Activated CD8-positive, alpha-beta T cell treated with anti-CD3 and anti-CD28 coated beads for 36 hours (primary cell): ENCODE measurements at places on chromosomes 4 and X. TPM values are rescaled to one million over a fixed set of nuclear protein-coding genes. Genes with fewer than 3 reads are reported as not detected.

GRCh38 chr4:22462688-22463087 is 53.2 kb downstream of the ADGRA3 start:
- peaks cover 10% of the 10 kb centered on the region for H3K36me3 ChIP-seq
- no peak overlapping the region for H3K4me3 ChIP-seq
- H3K27me3 ChIP-seq, result no peaks in the 10 kb centered on the region
- H3K27ac ChIP-seq, result no peak overlapping the region
- DNase-seq, result no peak
- peaks cover 6% of the 10 kb centered on the region for H3K4me1 ChIP-seq

GRCh38 chrX:16920075-16920474 is 26.4 kb upstream of the REPS2 start:
- no peaks in the 10 kb centered on the region for H3K36me3 ChIP-seq
- H3K4me1 ChIP-seq, result no peaks in the 10 kb centered on the region
- no peak overlapping the region for H3K4me3 ChIP-seq
- no peaks in the 10 kb centered on the region for H3K27me3 ChIP-seq
- no peak overlapping the region for H3K27ac ChIP-seq

The MAOB gene
- not detected for total RNA-seq

DNA sequence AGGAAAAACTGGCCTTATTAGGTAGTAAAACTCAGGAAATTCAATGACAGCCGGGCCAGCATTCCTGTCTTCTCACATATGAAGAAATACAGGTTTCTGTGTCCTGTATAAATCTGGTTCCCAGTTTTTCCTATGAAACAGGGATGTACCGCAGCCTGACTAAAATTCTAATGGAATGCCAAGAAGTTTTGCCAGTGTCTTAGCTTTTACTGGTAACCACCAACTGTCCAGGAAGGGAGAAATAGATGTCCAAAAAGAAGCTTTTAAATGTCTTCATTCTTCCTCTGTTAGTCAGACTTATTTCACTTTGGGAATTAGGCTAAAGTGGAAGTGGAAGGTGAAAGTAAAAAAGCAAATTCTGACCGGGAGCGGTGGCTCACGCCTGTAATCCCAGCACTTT is 108.0 kb upstream of the TBL1X start:
- no peak for DNase-seq
- H3K4me3 ChIP-seq, result no peak overlapping the region
- no peaks in the 10 kb centered on the region for H3K27me3 ChIP-seq
- H3K4me1 ChIP-seq, result peaks cover 25% of the 10 kb centered on the region

GRCh38 chrX:4971646-4972045 is 1257.0 kb downstream of the NLGN4X start:
- no peaks in the 10 kb centered on the region for H3K4me1 ChIP-seq
- no peaks in the 10 kb centered on the region for H3K27me3 ChIP-seq
- DNase-seq, result no peak
- H3K4me3 ChIP-seq, result no peak overlapping the region
- no peaks in the 10 kb centered on the region for H3K36me3 ChIP-seq

DNA sequence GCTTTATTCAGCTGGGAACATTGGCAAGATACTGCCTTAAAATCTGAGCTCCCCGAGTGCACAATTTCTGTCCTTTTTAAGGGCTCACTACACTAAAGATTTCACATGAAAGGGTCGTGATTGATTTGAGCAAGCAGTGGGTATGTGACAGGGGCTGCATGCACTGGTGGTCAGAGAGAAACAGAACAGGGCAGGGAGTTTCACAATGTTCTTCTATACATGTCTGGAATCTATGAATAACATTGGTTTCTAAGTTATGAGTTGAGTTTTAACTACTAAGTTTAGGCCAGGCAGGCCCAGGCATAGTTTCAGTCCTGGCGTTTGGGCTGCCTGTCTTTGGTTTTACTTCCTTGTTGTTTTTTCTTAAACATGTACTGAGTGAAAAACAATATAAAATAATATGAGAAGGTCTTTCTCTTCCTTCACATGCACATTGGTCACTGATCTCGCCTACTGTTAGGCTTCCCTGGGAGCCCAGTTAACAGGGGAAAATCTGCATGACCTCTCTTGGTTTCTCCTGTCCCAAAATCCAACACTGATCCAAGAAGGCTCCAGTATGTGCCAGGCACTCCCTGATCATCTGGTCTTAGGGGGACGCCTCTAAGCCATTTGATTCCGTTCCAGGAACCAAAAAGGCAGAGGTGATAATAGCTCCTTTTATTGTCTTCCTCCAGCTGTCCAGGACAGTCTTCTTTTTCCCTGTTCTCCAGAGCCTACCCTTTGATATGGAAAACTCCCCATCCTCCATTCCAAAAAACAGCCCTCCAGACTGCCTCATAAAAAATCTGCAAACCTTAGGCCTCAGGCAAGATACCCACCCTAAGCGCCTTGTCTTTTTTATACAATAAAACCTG is at the start of gene UGT2B17:
Gene UGT2B17 (minus strand): TSS at position 51 of the 854 bp plus-strand sequence. CDS start 7,838 bp downstream, outside the sequence.
- H3K4me1 ChIP-seq, result no peaks in the 10 kb centered on the region
- H3K4me3 ChIP-seq, result no peak within 1 kb of the TSS
- peaks cover 1% of the 10 kb centered on the region for H3K27me3 ChIP-seq
- no peak within 1 kb of the TSS for H3K27ac ChIP-seq
- no peaks in the 10 kb centered on the region for H3K36me3 ChIP-seq
- DNase-seq, result no peak

DNA sequence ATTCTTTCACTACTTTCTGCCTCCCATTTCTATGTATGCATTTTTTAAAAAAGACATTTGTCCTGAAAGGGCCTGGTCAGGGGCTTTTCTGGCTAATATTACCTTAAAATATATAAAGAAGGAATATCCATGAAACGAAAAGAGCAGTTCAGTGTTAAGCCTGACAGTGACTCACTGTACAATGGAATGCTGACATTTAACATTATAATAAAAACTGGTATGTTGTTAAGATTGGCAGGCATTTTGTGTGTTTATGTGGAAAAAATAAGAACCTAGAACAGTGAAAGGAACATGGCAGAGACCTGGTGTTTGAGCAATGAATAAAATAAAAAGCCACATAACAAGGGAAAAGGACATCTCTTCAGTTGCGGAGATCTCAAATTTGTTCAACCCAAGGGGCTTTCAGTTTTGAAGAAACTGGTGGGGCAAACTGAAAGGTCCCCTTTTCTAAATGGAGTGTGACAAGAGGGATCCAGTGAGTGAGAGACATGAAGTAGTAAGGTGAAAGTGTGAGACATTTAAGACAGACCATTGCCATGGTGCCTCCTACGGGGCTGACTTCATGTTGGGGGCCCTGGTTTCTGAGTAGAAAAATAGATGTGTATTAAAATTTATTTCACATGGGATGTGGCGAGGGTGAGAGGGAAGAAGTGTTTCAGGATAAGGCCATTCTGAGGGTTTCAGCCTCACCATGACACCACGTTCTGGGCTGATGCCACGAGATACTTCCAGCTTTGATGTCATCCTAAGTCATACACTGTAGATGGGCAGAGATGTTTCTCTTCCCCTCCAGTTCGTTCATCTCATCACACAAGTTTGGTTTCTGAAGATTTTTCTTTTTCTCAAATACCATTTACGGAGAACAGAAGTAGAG is 324.9 kb downstream of the PPP3CA start:
- peak overlapping the region; percentile 24 for H3K27ac ChIP-seq
- DNase-seq, result peak; percentile 42
- H3K36me3 ChIP-seq, result peaks cover 14% of the 10 kb centered on the region
- peaks cover 46% of the 10 kb centered on the region for H3K4me1 ChIP-seq
- no peak overlapping the region for H3K4me3 ChIP-seq
- no peaks in the 10 kb centered on the region for H3K27me3 ChIP-seq

GRCh38 chrX:104370089-104370488 is 115.4 kb upstream of the ESX1 start:
- no peak for DNase-seq
- peaks cover 2% of the 10 kb centered on the region for H3K27me3 ChIP-seq
- no peaks in the 10 kb centered on the region for H3K36me3 ChIP-seq
- H3K27ac ChIP-seq, result no peak overlapping the region

GRCh38 chrX:125627676-125628075 is 308.0 kb downstream of the TEX13C start:
- no peak overlapping the region for H3K4me3 ChIP-seq
- DNase-seq, result no peak
- H3K27ac ChIP-seq, result no peak overlapping the region
- H3K4me1 ChIP-seq, result no peaks in the 10 kb centered on the region
- H3K36me3 ChIP-seq, result no peaks in the 10 kb centered on the region
- H3K27me3 ChIP-seq, result no peaks in the 10 kb centered on the region

The MAGEA4 gene
- total RNA-seq, result not detected

GRCh38 chrX:114077773-114078172 is 506.1 kb upstream of the HTR2C start:
- no peaks in the 10 kb centered on the region for H3K36me3 ChIP-seq
- no peak overlapping the region for H3K27ac ChIP-seq
- H3K4me1 ChIP-seq, result no peaks in the 10 kb centered on the region

DNA sequence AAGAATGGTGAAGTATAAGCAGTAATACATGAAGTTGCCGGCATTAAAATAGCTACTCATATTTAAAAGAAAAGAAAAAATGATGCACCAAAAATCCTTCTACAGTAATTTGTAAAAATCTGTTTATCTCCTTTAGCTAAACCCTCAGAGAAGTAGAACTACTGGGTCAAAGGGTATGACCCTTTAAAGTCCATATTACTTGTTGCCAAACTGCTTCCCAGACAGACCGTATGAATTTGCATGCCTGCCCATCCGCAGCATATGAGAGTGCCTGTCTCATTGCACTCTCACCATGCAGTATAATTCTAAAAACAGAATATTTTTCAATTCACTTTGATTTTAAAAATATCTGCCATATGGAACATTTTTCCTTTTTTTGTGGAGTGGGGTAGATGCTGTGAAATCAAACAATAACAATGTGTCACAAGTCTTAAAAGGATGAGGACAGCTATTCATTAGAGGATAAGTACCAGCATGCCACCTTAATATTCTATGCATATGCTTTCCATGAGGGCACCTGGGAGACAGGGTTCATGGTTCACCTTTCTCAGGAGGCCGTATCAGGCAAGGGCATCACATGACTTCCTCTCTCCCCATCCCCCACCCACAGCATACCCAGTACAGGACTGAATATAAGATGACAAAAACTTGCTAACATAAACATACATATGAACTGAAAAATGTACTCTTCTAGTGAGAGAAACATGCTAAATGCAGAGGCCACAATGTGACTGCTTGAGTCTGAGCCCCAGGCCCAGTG is 17.8 kb downstream of the ZDHHC9 start:
- H3K4me3 ChIP-seq, result no peak overlapping the region
- H3K4me1 ChIP-seq, result peaks cover 13% of the 10 kb centered on the region
- peaks cover 12% of the 10 kb centered on the region for H3K36me3 ChIP-seq
- no peak overlapping the region for H3K27ac ChIP-seq

GRCh38 chrX:20369468-20369867 is 102.8 kb upstream of the RPS6KA3 start:
- H3K4me1 ChIP-seq, result peaks cover 6% of the 10 kb centered on the region
- H3K4me3 ChIP-seq, result no peak overlapping the region
- DNase-seq, result no peak
- H3K27ac ChIP-seq, result no peak overlapping the region
- H3K27me3 ChIP-seq, result no peaks in the 10 kb centered on the region
- H3K36me3 ChIP-seq, result no peaks in the 10 kb centered on the region

The ARMCX4 gene
- total RNA-seq, result 4.8 TPM

GRCh38 chr4:58070726-58071125 is 960.5 kb upstream of the IGFBP7 start:
- no peaks in the 10 kb centered on the region for H3K27me3 ChIP-seq
- no peak overlapping the region for H3K4me3 ChIP-seq
- DNase-seq, result no peak

- peaks cover 13% of the 10 kb centered on the region for H3K4me1 ChIP-seq
- peak overlapping the region; percentile 57 for H3K27ac ChIP-seq
- no peaks in the 10 kb centered on the region for H3K36me3 ChIP-seq
- H3K27me3 ChIP-seq, result peaks cover 5% of the 10 kb centered on the region
Measured at GRCh38 chrX:149198980-149199732, 305.9 kb downstream of the IDS start.

- no peak overlapping the region for H3K27ac ChIP-seq
- H3K4me1 ChIP-seq, result no peaks in the 10 kb centered on the region
- H3K36me3 ChIP-seq, result no peaks in the 10 kb centered on the region
- no peak overlapping the region for H3K4me3 ChIP-seq
- DNase-seq, result no peak
- H3K27me3 ChIP-seq, result no peaks in the 10 kb centered on the region
Measured at GRCh38 chrX:68916891-68917290, 88.1 kb downstream of the EFNB1 start.

DNA sequence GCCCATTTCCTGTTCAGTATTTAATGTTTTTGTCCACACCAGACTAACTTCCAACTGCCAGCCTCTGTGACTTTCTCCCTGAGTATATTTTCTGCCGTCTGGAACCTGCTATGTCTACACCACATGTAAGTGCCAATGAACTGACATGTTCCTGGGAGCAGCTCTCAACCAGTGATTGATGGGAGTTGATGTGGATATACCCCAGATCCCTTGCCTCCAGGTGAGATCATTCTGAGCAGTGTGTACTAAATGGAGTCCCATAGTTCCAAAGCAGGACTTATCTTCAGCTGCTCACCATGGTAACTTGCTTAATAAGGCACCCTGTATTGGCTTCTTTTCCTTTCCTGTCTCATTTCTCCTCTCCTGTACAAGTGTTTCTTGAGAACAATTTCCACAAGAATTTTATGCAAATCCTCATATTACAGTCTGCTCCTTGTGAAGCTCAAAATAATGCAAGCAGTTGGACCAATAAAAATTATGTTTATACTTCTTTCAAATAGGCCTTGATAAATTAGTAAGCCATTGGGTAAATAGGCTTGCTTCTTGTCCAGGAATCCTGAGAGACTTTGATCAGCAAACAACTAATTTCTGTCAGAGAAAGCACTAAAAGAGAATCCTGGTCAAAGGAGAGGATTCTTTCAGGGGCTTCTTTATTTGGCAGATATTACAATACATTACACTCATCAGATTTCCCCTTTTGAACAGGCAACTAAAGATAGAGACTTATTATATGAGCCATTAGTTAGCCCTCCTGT is 911.7 kb upstream of the NDST4 start:
- H3K4me1 ChIP-seq, result no peaks in the 10 kb centered on the region
- no peak overlapping the region for H3K27ac ChIP-seq
- DNase-seq, result no peak
- no peaks in the 10 kb centered on the region for H3K36me3 ChIP-seq
- H3K4me3 ChIP-seq, result no peak overlapping the region

- no peaks in the 10 kb centered on the region for H3K36me3 ChIP-seq
- DNase-seq, result no peak
- H3K4me3 ChIP-seq, result no peak overlapping the region
- no peak overlapping the region for H3K27ac ChIP-seq
Measured at GRCh38 chrX:129959493-129959832, 23.0 kb upstream of the BCORL1 start.

DNA sequence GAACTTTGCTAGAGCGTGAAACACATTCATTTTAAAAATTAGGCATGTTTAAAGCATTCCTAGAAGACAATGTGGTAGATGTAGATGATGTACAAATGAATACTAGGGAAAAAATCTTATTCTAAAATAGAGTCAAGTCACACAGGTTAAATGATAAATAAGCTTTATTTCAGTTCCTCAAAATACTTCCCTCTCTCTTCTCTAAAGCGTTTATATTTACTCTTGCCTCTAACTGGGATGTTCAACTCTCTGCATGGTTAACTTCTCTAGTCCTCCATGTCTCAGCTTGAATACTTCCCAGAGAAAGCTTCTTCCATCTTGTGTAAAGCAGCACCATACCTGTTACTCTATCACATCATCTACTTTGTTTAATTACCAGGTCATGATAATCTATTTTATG is 30.9 kb upstream of the GLRA3 start:
- H3K27me3 ChIP-seq, result no peaks in the 10 kb centered on the region
- no peak for DNase-seq
- no peaks in the 10 kb centered on the region for H3K36me3 ChIP-seq
- no peak overlapping the region for H3K27ac ChIP-seq
- no peak overlapping the region for H3K4me3 ChIP-seq
